Activated CD8-positive, alpha-beta memory T cell treated with anti-CD3 and anti-CD28 coated beads for 24 hours (primary cell): ENCODE measurements at places on chromosomes 13 and 19.

DNA sequence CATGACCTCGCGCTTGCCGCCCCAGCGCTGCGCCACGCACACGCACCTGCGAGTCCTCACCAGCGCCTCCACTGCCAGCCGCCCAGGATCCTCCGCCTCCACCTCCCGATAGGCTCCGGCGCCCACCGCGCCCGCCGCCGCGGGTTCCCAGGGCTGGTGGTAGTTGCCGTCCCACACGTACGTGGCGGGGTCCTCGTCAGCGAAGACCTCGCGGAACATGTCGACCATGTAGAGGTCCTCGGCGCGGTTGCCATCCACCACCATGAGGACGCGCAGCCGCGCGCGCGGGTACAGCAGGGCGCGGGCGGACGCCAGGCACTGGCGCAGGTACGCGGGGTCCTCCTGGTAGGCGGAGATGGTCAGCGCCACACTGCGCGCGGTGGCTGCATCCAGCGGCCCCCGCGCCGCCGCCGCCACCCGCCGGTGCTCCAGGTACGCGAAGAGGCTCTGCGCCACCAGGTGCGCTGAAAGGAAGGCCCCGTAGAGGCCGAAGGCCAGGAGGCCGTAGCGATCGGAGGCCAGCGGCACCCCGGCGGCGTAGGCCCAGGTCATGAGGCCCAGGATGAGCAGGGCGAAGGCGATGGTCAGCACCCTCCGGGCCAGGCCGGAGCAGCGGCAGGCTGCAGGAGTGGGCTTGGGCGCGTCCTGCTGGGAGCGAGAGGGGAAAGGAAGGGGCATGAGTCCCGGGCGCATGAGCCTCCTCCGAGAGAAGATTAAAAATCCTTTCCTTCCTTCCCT is 4.4 kb downstream of the HAS1 start:
- DNase-seq = no peak

DNA sequence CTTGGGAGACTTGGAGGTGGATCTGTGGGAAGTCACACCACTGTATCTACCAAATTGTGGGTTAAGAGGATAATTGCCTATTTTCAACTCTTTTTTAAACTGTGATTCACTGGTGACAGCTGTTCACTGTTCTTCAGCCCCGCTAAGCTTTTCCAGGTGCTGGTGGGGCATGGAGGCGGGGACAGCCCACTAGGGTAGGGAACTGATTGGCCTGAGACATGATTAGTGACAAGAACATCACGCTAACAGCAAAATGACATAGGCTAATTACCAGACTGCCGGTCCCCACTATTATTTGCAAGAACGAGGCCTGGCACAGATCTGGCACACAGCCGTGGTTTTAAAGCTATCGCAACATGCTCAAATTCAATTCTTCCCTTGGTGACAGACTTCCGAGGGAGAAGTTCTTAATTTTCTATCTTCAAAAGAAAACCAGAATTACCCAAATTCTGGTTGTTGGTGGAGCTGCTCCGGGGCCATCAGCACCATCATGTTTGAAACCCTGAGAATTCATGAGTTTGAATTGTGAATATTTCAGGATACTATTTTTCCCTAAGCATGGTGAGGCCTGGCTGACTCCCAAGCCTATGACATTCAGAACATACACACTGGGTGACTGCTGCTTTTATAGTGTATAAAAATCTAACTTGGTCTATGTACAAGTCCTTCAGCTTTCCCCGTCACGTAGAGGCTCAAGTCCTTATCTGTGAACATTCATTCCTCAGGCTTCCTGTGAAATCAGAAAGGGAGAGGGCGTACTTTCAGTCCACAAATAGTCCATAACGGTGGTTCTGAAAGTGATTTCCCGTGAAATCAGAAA is 17.9 kb downstream of the DOCK9 start:
- DNase-seq = no peak

- no peak for DNase-seq
Measured at GRCh38 chr19:40392894-40393517, 3.0 kb upstream of the HIPK4 start.

- no peak for DNase-seq
Measured at GRCh38 chr13:35964863-35965180, 166.4 kb downstream of the DCLK1 start.

- no peak for DNase-seq
Measured at GRCh38 chr13:83515268-83516015, 366.8 kb downstream of the SLITRK1 start.

DNA sequence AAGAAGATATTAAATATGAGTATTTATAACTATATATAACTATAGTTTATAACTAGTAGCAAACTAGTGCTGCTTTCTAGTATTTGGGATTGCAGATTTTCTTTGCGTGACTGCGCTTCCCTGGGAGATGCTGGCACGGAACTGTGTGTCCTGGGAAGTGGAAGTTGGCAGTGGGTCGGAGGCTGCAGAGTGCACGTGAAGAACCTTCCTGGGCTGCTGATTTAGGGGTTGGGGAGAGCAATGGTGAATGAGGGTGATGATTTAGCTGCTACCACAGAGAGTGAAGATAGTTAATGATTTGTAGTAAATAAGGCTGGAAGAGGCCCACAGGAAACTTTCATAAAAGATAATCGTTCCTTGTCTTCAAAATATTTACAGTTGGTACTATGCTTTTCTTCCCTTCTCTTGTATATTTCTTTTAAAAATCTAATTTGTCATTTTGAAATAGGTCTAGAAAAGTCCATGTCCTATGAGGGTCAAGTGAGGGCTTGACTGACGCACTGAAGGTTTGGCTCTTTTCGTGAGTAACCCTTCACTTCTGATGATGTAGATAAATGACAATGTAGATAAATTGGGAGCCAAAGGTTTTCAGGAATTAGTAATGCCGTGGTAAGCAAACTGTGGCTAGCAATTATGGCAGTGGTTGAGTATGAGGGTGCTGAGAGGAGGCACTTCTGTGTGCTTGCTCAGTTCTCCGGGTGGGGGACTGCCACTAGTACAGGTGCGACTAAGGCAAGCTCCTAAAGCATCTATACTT is 3.0 kb upstream of the NAA16 start:
- no peak for DNase-seq

- DNase-seq = no peak
Measured at GRCh38 chr13:20728579-20729311, 25.2 kb downstream of the IL17D start.

- no peak for DNase-seq
Measured at GRCh38 chr13:107192289-107192688, 624.4 kb upstream of the ARGLU1 start.

DNA sequence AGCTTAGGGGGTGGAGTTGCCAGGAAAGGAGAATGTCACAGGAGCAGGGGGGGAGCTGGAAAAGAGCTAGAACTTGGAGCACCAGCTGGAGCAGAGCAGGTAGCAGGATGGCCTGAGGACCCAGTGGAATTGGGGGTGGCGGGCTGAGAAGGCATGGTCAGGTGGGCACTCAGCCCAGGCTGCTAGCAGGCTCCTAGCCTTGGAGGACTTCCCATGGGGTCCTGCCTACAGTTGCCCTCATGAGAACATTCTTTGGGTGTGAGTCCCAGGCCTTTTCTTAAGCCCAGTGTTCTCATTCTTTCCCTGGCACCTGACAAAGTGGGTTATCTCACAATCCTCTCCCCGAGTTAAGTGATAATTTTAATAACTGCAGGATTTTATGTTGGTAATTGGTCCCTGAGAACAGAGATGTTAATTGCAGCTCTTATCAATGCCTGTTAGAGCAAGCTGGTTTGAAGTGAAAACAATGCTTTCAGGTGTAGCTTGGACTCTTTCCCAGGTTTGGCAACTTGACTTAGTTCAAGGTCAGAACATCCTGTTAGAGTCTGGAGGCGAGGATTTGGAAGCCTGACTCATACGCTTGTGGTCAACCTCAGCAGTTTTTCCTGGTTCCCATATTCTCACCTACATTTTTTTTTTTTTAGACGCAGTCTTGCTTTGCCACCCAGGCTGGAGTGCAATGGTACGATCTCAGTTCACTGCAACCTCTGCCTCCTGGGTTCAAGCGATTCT is 18.1 kb upstream of the OLFM4 start:
- no peak for DNase-seq

DNA sequence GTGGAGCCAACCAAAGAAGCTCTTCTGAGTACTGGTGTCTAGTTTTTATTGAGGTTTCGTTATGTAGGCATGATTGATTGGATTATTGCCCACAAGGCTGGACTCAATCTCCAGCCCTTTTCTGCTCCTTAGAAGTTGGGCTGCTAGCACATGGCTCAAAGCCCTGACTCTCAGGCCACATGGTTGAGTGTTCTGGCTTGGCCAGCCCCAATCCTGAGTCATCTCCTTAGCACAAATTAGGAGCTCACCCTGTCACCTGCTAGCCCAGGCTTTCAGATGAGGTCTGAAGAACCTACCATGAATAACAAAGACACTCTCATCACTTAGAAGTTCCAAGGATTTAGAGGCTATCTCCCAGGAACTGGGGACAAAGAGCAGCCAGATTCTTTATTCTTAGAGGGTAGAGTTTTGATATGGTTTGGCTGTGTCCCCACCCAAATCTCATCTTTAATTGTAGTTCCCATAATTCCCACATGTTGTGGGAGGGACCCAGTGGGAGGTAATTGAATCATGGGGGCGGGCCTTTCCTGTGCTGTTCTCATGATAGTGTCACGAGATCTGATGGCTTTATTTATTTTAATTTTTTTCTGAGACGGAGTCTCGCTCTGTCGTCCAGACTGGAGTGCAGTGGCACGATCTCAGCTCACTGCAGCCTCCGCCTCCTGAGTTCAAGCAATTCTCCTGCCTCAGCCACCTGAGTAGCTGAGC is 11.3 kb downstream of the DPY19L3 start:
- DNase-seq = no peak

DNA sequence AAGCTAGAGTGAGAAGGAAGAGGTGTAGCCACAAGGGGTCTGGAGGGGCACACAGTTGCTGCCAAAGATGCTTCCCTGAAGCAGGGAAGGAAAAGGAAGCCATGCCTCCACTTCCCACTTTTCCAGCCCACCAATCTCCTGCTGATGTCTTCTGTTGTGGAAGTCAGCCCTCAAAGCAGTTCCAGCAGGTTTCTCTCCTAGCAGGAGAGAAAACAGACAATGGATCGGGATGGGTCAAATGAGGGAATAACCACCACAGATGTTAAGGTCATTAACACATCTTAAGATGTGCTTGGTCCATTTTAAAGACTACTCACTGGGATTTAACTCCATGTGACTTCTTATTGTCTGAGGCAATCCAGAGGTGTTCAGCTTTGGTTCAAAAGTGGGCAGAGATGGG is 284.1 kb upstream of the SOX21 start:
- DNase-seq = no peak
